ENCODE measurements at places on chromosomes 1 and 21.

DNA sequence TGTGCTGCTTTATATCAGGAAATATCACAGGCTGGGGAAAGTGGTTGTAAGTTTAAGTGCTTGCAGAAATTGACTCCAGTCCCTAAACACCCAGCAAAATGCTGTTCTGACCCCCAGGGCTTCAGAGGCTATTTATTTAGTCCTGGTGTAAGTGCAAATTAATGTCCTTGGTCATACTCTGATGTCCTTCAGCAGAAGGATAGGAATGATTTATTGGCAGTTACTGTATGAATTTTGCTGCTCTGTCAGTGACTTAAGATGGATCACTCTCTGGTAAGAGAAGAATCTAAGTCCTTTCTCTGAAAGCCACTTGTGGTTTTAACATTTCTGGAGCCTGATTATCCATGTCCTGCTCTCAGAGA, 21.9 kb downstream of the FAM20B start:
- DNase-seq = no peak

GRCh38 chr1:205883792-205884191, 33.9 kb upstream of the PM20D1 start:
- DNase-seq = no peak

DNA sequence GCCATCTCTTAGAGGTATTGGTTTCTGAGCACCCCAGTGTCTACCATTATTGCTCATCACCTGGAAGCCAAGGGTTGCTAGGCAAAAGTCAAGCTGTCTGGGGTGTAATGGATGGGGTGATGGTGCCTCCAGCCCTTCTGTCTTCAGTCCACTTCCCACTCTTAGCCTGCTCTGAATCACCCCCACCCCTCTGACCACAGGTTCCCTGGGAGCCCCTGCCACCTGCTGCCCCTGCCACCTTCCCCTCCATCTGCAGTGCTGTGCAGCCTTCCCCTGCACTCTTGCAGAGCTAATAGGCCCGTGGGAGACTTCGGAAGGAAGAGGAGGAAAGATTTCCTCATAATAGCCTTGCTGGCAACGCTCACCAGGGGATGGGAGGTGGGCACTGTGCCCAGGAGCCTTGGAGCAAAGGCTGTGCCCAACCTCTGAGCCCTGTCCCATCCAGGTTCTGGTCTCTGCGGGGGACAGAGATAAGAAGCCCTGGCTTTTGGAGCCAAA, 35.5 kb downstream of the CAPN2 start:
- no peak for DNase-seq

DNA sequence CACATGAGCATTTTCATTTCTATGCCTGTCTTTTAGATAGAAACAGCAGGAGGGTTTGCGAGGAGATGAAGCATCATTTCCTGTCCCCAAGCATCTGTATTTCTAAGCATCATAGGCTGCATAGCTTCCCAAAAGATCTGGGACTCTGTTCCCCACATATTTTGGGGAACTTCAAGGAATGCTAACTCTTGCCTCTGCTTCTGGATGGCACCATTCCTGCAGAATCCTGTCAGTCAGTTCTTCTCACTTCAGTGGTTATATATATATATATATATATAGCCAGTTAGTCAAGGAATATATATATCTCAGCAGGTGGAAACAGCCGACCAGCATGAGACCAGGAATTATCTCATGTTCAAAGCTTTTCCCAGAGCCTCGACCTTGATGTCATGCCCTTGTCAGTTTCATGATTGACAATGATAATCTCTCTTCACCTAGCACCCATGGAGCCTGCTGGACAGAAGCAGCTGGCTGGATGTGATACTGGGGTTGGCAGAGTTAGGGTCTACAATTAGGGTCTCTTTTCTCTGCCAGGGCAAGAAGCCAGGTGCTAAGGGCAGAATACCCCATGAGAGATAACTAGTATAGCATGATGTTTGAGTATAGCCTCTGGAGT, 2.4 kb downstream of the PFKFB2 start:
- DNase-seq = no peak

DNA sequence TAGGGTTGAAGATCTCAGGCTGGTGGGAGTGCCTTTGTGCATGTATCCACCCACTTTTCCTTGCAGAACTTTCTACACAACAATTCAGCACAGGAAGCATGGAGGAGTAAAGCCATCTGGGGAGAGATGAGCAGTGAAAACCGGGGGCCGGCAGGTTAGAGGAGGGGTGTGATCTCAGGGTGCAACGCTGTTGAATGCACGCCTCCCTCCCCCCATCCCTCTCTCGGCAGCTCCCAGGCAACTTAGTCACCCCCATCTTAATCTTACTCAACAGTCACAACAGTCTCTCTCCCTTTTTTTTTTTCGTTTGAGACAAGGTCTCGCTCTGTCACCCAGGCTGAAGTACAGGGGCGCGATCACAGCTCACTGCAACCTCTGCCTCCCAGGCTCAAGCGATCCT, 16.6 kb upstream of the ABCG1 start:
- DNase-seq = no peak
